ENCODE measurements at places on chromosomes 4 and X.

DNA sequence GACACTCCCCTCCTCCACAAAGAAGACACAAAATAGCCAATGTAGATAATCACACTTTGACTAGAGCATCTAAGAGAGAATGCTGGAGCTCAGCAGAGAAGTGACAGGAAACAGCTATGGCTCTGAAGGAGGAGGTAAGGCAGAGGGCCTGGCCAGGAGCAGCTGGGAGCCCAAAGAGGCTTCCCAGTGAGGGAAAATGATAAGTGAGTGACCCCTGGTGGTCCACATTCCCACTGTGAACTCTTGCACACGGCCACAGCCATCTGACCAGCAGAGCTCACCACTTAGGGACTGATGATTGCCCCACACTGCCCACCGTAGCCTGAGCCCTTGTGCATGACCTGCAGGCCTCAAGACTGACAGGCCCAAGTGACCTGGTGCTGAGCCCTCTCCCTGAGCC is 162.7 kb upstream of the GALNTL6 start:
- DNase-seq: no peak

DNA sequence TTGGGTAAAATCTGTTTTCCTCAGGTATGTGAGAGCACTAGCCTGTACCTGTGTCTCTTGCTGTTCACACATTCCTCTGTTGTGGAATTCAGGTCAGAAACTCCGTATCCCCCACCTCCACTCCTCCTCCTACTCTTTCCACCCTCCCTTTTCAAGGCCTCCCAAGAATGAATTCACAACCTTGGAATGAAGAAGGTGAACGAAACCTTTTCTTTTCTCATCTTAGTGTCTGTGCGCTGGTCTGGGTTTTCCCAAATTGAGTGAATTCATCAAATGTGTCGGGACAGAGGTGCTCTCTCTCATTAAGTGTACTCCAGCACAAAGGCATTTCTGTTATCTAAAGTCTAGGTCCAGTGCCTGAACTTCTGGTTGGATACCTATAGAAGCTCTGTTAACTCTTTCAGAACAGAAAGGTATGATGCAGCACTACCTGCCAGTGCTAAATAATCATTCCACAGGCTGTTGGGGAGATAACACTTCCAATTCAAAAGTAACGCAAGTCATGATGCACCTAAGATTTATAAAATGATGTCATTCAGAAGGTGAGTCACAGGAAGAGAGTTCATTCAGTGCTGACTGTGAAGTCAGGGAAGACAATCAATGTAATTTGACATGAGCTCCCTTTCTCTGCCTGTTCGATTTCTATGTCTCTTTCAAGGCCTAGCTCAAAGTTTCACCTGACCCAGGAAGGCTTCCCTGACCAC is 41.9 kb downstream of the COL4A6 start:
- no peak for DNase-seq

DNA sequence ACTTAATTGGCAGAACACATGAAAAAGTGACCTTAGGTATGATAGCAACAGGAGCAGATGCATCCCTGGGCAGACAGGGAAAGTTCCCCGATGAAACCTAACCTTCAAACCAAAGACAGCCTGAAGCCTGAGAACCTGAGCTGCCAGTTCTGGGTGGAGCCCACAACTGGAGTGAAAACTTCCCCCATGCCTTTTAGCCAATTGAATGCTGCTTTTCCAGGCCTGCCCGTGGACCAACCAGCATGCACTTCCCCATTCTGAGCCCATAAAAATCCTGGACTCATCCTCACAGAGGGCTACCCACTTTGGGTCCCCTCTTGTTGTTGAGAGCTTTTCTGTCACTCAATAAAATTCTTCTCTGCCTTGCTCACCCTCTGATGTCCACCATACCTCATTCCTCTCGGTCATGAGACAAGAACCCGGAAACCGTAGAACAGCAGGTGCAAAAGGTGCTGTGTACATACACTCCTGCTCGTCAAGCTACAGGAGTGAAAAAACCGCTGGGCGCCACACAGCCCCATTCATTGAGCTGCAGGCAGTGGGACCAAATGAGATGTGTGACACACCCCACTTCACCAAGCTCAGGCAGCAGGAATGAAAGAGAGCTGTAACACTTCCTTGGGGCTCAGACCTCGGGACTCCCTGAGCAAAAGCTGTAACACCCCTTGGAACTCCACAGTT is 13.9 kb upstream of the SLC7A11 start:
- DNase-seq: no peak

GRCh38 chr4:101780284-101780683 is 10.2 kb upstream of the BANK1 start:
- DNase-seq: no peak

GRCh38 chr4:90137555-90137954 is 10.4 kb downstream of the CCSER1 start:
- DNase-seq: no peak

DNA sequence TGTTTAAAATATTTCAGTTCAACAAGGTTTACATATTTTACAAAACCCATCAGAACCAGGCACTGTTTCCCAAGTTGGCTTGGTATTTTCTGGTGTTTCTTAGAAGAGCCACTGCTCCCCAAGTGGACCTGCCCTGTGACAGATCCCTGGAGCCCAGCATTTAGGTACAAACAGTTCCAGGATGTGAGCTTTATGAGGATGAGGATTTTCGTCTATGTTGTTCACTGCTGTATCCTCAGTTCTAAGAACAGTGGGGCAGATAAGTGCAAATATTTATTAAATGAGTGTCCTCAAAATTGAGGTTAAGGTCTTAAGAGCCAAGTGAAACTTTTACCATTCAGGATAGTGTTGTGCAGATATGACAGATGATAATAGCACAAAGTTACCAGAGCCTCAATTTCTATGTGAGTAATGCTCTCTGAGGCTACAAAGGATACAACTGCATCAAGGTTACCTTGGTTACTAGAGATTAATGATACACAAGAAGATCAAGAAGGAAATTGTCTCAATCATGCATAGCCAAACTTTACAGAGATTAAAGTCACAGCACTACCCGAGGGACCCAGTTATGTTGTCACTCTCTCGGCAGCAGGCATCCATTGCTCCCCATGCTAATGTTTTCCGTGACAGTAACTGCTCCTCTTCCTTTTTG is 37.5 kb downstream of the ANXA3 start:
- DNase-seq: no peak

- DNase-seq: no peak
Measured at GRCh38 chr4:77232653-77233052, 75.6 kb downstream of the CCNG2 start.

DNA sequence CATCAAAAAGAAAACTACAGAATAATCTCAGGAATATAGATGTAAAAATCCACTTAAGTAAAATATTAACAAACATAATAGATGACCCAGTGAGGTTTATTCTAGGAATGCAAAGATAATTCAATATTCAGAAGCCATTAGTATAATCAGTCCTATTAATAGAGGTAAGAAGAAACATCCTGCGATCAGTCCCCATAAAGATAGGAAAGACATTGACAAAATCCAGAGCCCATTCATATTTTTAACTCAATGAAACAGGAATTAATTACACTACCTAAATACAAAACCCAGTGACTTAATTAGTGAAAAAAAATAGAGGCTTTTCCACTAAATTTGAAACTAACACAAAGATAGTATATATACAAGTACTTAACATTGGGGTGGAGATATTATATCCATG is 321.4 kb upstream of the INTU start:
- no peak for DNase-seq

GRCh38 chr4:105599932-105600655 is 47.7 kb downstream of the ARHGEF38 start:
- DNase-seq: no peak

All from NCI-H1694 treated with DMSO at 0.1 percent for 48 hours (cell line).